PC-3 (cell line): ENCODE measurements at places on chromosomes 1 and 21.
A peak's percentile ranks its signal among the peaks of the same experiment; 100 is the strongest.

GRCh38 chr1:39940980-39941871 is 13.7 kb upstream of the MFSD2A start:
- no peak for DNase-seq

DNA sequence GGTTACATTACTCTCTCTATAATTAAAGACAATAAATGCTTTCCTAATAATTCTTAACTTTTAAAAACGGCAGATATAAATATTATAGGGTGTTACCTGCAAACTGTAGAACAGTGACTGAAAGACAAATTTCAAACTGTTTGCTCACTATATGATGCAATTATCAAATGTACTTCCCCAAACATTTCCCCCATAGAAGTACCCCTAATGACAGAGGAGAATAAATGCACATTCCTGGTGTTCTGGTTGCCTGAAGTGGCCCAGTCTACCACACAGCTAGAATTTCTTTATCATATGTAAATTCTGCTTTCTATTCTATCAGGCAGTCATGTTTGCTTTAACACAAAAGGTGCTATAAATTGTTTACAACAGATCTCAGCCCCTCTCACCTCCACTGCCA is 70.4 kb downstream of the VAV3 start:
- DNase-seq = no peak

GRCh38 chr1:87495147-87495546 is 166.5 kb downstream of the LMO4 start:
- peak; percentile 17 for DNase-seq

GRCh38 chr1:157995583-157996169 is 2.2 kb downstream of the KIRREL1 start:
- DNase-seq = no peak

DNA sequence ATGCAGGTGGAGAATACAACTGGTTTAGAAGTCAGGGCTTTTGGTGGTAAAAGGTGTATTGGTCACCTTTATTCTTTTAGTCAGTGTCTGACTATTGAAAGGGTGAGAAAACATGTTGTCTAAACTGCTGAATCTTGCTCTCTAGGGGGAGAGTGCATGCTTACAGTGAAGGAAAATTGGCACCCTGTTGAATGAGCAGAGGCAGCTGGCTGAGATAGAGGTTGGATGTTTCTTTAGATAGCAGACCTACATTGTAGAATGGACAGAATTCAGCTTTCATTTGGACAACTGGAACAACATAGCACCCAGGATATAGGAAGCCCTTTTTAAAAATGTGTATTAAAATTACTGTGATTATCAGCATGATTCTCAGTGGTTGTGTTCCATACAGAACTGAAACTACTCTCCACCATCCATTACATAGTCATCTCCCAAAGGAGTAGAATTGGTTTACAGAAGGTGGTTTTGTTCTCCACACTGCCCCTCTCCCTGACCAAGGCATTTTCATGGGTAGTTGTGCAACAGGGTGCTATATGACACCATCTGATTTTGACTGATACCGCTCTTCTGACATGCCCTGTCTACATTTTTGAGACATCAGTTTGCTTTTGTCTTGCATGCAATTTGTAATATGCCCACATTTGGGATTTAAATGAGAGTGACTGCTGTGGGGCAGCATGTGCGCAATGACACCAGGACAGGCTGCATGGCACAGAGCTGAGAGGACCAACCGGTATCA is 16.2 kb downstream of the RHOU start:
- no peak for DNase-seq

- no peak for DNase-seq
Measured at GRCh38 chr1:55617288-55617982, 402.3 kb upstream of the USP24 start.

DNA sequence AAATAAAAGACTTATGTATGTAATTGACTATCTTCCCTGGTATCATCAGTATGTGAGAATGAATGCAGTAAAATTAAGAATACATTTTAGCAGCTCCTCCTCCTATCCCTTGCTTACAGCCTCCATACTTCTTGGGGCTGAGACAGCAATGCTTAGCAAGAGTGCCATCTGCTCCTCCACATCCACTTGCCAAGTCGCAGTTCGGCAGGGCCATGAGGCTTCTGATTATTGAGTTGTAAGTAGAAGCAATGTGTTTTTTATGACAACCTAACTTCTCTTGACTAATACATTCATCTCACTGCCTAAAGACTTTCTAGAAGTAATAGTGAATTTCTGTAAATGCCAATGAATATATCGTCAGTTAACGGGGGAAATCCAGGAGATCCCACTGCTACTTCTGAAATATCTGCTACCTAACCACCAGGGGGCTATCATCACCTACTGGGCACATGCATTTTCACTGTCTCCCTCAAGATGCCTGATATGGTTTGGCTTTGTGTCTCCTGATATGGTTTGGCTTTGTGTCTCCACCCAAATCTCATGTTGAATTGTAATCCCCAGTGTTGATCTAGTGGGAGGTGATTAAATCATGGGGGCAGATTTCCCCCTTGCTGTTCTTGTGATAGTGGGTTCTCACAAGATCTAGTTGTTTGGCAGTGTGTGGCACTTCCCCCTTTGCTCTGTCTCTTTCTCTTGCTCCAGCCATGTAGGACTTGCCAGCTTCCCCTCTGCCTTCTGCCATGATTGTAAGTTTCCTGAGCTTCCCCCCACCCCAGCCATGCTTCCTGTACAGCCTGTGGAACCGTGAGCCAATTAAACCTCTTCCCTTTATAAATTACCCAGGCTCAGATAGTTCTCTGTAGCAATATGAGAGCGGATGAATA is 59.6 kb downstream of the EXTL2 start:
- peak; percentile 33 for DNase-seq

GRCh38 chr1:161096530-161096929 is 1.6 kb upstream of the KLHDC9 start:
- DNase-seq = peak; percentile 44

DNA sequence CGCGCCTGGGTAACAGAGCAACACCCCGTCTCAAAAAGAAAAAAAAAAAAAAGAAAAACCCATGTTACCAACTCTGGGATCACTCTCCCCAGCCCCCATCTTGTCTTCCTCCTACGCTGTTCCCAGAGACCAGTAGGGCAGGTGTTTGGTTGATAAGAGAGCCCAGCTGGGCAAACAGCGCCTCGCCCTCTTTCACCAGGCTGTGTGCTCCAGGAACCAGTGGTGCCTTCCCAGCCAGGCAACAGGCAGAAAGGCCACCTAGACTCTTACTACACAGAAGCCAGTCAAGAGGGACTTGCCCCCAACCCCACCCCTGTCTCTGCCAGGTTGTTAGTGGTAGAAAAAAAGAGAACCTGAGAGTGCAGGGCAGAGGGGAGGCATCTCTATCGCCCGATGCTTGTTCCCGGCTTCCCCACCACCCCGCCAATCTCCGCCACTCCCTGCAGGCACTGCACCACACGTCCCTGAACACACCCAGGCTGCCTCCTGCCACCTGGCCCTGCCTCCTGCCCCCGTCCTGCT is 14.0 kb upstream of the CTRC start:
- no peak for DNase-seq

- DNase-seq = no peak
Measured at GRCh38 chr1:113207457-113207856, 134.5 kb downstream of the LRIG2 start.

DNA sequence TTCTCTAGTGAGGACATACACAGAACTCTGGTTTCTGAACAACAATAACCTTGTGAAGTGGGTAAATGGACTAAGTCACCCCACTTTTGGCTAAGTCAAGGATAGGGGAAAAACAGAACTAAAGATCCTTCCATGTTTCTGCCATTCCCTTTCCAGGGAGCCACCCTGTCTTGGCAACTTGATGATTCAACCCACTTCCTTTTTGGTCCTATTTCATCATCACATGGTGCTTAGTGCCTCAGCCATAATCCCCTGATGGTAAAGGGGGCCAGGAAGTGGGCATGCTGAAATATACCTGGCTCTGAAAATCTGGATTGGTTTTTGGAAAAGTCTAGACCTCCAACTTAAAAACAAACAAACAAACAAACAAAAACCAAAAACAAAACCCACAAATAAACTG is 206.4 kb upstream of the FOXD3 start:
- DNase-seq = no peak

DNA sequence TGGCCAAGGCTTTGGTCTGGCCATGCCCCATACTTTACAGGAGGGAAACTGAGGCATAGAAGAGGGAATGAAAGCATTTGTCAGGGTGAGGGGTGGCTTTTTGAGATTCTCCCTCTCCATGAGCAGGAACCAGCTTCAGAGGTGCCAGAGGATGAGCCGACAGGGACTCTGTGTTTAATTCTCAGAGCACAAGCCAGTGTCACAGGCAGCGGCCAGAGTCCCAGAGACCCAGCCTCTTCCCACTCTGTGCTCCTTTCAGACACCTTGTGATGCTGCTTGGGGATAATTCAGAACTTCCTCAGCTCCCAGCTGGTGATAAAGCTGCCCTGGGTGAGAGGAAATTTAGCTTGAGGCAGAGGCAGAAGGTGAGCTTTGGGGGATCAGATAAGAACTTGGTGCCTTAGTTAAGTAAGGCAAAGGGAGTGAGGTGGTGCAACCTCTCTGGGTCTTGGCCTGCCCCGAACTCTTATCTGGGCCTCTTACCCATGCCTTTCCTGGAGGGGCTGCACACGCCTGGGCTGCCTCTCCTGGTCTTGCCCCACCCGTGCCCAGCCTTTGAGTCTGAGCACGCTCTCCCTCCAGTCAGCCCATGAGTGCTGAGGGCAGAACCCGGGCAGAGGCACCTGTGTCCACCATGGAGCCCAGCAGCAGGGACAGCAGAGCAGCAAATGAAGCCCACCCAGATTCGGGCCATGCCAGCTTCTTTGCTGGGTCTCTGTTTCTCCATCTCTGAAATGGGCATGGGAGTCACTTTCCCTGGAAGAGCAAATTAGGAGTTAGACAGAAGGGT is 175.6 kb upstream of the C1orf174 start:
- DNase-seq = no peak

- peak; percentile 49 for DNase-seq
Measured at GRCh38 chr21:40386294-40386911, 460.6 kb downstream of the DSCAM start.

DNA sequence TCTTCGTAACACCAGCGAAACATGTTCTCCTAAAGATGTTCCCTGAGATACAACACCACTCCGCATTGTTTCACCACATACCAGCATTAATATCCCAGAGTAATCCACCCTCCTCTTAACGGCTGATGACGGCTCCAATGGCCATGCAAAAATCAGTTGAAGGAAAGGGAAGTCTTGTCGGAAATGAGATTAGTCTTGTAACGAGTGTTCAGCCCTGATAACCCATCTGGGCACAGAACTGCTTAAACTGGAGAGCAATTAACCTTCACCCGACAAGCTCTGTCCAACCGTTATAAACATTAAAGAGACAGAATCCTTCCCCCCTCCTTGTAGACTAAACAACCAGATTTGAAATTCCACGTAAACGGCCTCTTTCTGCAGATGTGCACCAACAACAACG is 21.9 kb downstream of the ERG start:
- no peak for DNase-seq

DNA sequence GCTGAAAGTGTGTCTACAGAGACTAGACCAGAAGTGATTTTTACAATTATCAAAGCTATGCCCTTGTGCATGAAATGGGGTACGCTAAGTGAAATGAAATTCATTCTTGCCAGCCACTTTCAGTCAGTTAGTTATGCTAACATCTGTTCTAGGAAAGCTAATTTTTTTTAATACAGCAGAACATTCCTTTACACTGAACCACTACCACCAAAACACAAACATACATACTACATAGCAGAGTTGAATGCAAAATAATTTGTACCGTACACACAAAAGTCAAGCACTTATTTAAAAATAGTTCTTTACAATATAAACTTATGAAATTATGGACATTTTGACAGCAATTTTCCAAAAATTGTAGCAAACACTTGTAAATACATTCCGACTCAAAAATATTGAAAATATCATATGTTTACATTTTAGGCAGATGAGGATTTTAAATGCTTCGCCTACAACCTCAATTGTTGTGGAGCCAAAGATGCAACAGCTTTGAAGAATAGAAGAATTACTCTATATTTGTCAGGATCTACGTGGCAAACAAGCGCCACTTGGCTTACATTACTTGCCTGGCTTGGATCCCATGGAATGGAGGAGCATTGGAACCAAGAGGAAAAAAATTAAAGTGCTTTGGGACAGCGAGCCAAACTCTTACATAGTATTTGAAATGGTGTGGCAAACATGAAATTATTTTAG is 30.6 kb downstream of the WLS start:
- no peak for DNase-seq

- peak; percentile 86 for DNase-seq
Measured at GRCh38 chr1:95096218-95096841, 20.8 kb upstream of the TLCD4 start.

DNA sequence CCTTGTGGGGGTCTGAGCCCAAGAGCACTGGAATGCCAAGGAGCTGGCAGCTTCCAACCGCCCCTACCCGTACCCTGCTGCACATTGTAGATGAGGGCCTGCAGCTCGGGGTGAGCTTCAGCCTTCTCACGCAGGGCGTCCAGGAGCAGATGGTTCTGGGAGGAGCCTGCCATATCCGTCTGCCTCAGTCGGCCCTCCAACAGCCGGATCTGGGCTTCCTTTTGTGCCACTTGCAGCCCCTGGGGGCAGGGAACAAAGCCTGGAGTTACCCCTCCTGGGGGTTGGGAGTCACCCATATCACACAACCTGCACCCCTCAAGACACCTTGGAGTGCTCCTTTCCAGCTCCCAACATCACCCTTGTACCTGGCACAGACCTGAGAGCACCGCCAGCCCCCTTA is 34.8 kb downstream of the KIF21B start:
- no peak for DNase-seq

DNA sequence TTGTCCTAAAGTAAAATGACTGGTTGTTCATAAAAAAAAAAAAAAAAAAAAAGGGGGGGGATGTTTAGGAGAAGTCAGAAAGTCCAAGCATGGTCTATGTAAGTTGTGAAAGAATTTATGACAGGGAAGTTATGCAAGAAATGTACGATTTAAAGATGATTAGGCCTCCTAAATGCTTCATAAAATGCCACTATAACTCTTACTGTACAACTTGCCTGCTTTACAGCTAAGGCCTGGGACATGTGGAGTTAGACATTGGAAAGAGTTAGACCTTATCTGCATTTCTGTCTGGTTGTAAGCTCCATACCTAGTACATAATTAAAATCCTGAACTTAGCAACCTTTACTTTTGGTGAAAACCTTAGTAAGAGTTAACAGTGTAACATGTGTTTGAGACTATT is 150.0 kb downstream of the TPR start:
- no peak for DNase-seq
